A673 (cell line): ENCODE measurements at places on chromosomes 11 and 22. TPM values are rescaled to one million over a fixed set of nuclear protein-coding genes. Genes with fewer than 3 reads are reported as not detected.

DNA sequence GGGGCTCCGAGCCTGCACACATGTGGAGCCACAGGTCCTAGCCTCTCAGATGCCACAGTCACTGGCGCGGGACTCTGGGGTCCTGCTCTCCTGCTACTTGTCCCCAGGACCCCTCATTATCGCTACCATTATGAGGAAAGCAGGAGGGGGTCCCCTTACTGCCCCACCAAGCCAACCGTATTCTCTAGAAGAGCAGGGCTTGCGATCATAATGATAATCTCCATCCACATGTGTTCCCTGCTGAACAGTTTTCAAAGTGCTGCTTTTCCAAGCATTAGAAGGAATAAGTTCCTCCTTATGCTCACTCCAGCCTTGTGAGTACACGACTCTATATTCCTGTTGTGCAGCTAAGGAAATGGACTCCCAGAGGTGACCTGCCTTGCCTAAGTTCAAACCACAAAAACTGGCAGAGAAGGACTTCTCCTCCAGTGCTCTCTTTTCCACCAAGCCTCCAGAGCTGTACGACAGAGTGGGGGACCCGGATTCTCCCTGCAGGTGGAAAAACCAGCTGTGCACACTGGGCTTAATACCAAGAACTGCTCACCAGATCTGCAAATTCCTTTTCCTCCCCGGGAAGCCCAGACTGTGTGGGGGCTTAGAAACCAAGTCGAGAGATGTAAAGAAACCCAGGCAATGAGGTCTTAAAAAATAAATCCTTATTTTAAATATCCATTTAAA is 92.8 kb upstream of the DRD2 start:
- DNase-seq, result no peak

DNA sequence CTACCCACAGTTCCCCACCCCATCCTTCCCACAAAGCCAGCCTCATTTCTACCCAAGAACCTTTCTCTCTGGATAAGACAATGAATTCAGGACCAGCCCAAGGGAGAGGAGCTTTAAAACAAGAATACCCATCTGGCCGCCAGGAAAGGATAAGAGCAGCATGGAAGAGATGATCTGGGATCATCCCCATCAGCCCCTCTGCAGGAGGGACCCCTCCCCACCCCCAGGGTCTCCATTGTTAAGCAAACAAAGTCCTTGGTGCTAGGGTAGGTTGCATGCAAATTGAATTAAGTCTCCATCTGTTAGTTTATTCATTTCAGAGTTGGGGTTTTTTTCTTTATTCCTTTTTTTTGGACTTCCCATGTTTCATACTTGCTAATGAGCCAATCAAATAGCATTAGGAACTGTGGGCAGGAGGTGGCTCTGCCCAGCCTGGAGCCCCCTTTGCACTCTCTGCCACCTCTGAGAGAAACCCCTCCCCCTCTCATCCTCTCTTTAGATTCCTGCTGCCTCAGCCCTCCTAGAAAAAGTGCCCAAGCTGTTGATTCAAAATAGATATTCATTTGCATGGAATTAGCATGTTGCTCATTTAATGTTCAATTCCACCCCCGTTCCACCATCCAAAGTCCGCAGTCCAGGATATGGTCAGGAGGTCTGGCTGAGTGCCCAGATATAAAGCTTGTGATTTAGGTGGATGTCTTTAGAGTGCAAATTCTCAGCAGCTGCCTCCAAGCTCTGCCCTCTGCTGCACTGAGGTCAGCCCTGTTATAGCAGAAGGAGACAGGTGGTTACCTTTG is 138.5 kb upstream of the NCAM1 start:
- no peak for DNase-seq

DNA sequence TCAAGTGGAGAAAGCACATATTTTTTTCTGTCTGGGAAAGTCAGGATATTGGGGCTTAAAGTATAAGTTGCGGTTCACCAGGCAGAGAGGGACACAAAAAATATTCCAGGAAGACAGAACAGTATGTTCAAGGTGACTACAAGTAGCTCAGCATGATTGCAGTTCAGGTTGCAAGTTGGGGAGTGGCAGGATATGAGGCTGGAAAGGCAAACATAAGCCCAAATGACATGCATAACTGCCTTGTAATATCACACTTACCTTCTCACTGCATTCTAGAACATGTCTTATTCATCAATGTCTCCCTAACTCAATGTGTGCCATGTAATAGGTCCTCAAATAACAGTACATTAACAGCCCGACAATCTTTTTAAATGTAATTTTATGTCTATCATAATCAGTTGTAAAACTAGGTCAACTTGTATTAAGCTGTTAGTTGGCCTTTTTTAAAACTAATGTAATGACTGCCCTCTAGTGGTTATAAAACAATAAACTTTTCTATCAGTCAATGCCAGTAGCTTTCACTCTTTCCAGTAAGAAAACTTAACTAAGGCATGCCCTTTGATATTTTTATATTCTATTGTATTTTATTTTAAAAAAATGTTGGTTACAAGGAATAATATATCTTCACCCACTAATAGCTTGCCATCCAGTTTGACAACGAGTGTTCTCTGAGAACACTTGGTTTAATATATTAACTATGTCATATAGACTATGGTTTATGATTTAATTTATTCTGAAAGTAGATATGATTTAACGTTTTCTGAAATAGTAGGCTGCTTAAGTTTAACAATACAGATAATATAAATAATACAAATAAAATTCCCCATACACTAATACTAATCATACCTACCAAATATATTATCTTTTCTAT is 39.4 kb upstream of the CFAP300 start:
- peak; percentile 76 for DNase-seq

CCDC87 gene
- 0.90 and 1.1 TPM in 2 replicates for total RNA-seq

GRCh38 chr22:42651134-42651533 is 1.9 kb upstream of the CYB5R3 start:
- no peak for DNase-seq

STARD10 gene
- total RNA-seq, result 16.9 and 18.3 TPM in 2 replicates

GRCh38 chr11:13047884-13048283 is 38.8 kb downstream of the RASSF10 start:
- no peak for DNase-seq

OR51D1 gene
- not detected in 2 replicates for total RNA-seq

GRCh38 chr11:79536155-79536917 is 95.5 kb upstream of the TENM4 start:
- no peak for DNase-seq

- no peak for DNase-seq
These were observed 19.9 kb upstream of the EMSY start for GRCh38 chr11:76424891-76425290.

FUT4 gene
- total RNA-seq, result 6.8 and 7.7 TPM in 2 replicates

DNA sequence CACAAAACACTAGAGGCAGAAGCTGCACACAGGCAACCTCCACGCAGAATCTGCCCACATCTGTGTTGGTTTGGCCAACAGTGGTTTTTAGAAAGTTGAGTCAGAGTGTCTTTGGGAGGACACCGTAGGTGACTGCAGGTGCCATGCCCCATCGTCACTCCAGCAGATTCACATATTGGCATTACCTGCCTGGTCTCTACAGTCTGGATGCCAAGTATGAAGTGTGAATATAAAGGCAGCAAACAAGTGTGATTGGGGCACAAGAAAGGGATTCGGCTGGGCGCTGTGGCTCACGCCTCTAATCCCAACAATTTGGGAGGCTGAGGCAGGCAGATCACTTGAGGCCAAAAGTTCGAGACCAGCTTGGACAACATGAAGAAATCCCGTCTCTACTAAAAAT is 11.0 kb upstream of the FXYD2 start:
- no peak for DNase-seq

- no peak for DNase-seq
These were observed 716.6 kb upstream of the LUZP2 start for GRCh38 chr11:23780231-23780630.

SERPIND1 gene
- total RNA-seq, result 0.15 and 0.19 TPM in 2 replicates

GRCh38 chr11:109309153-109309552 is 112.8 kb upstream of the C11orf87 start:
- DNase-seq, result peak; percentile 53

DNA sequence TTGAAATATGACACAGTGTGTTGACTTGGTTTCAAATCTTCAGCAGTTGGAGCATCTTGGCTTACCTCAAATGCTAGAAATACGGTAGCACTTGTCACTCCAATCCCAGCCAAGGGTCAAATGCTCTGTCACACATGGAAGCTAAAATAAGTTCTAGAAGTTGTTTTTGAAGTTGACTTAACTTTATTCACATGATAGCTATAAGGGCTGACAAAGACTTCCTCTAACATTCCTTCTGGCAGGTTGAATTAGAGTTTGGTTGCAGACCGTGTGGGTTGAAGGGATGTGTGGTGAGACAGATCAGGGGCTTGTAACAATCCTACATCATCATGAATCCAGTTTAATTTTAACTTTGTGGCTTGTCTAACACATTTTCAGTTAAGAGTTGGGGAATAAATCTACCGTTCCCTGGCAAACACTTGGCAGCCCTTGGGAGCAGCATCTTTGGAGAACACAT is 4.6 kb downstream of the SLN start:
- DNase-seq, result no peak

ALX4 gene
- 135 TPM in 2 replicates for total RNA-seq

GRCh38 chr11:116454020-116454645 is 318.7 kb downstream of the BUD13 start:
- DNase-seq, result peak; percentile 70

BIRC3 gene
- total RNA-seq, result 2.5 and 2.8 TPM in 2 replicates

GRCh38 chr11:37364246-37364839 is 766.3 kb upstream of the RAG2 start:
- no peak for DNase-seq

PANX2 gene
- total RNA-seq, result 7.6 and 9.1 TPM in 2 replicates

GRCh38 chr11:31798057-31798553 is 13.0 kb downstream of the PAX6 start:
- no peak for DNase-seq

DNA sequence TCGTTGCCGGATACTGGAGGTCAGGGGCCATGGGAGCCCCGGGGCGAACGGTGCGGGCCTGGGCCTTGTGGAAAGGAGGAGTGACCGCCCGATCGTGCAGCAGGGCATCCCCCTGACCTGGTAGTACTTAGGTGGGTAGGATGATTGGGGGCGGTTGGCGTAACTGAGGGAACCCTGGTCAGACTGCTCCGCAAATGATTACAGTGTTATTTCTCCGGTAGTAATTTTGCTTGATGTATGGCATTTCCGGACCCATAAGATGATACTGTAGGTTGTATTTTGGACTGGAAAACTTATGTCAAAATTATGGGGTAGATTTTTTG is 762 bp downstream of the MTMR3 start:
- DNase-seq, result no peak

- no peak for DNase-seq
These were observed 36.8 kb upstream of the OR5P2 start for GRCh38 chr11:7833527-7833926.

DNA sequence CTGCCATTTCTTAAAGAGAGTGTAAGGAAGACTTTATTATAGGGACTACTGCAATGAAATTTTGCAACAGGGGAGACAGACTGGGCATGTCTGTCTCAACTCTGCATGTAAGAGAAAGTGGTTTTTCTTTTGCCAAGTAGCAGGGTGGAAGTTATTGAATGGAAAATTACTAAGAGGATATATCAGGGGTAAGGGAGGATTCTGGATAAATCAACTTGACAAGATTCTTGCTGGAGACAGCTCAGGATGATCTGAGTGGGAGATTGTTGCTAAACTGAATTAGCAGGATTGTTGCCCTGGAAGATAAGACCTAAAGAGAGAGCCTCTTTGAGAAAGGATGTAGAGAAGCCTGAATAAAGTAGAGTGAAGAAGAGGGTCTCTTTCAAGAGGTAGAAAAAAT is 145.8 kb downstream of the LUZP2 start:
- no peak for DNase-seq

DNA sequence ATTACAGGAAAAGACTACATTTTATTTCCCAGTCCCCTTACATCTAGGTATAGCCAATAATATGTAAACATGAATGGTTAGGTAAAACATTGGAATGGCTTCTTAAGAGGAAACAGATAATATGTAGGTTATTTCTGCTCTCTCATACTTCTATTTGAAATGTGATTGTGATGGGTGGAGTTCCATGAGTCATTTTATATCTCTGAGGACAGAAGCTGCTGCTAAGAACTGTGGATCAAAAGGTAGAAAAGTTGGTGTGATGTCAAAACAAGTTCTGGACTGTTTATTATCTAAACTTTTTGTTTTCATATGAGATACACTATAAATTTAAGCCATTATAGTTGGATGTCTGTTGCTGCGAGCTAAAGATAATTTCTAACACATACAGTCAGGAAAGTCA is 799.4 kb upstream of the TENM4 start:
- no peak for DNase-seq

OR52E8 gene
- not detected in 2 replicates for total RNA-seq

SEPTIN3 gene
- total RNA-seq, result 3.6 and 4.6 TPM in 2 replicates

DNA sequence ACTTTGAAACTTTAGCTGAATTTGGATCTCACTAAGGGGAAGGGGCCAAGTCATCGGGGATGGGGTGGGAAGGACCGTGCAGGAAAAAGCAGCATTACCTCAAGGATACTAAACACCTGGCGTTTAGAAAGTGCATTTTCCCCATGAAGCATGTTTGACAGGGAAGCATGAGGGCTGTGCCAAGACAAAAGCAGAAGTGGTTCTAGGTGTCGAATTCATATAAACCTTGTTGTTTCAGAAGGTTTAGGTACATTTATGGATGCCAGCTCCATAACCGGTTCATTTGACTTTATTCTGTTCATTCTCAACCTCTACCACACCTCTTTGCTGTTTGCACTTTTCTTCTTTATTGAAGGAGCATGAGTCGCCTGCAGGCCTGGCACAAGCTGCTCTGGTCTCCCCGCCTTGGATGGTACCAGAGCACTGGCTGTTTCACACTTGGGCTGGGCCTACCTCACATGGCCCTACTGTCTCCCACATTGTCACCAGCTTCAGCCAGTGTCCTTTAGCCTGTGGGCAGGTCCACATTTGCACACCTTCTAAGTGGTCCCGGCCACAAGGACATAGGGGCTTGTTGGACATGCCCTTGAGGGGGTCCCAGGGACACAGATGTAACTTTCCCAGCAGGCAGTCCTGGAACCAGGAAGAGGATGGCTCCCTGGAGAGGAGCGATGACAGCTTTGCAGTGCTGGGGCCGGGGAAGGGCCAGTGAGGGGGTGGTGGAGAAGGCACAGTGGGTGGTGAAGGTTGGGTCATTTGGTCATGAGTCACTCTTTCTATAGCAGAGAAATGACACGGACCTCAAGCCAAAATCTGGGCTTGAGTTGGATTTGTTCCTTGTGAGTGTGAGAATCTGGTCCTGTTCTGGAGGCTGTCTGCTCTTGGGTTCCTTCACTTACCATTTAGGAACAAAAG is 3.2 kb upstream of the ST14 start:
- DNase-seq, result no peak

OR51B2 gene
- total RNA-seq, result not detected in 2 replicates

GRCh38 chr11:27723687-27724086 is 23.4 kb upstream of the BDNF start:
- DNase-seq, result no peak

DNA sequence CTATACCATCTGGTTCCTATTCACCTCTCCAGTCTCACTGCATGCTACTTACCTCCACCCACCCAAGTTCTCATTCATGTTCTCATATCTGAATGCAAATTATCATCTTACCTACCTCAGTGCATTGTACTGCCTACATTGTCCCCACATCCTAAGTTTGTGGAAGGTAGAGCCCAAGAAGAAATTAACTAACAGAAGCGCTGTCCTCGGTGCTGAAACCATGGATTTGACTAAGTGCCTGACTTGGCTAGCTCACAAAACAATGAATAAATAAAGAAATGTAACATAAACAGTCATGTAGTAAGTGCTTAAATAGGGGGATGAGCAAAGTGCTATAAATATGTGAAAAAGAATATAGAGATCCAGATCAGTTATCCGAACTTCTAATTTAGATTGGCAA is 63.2 kb downstream of the GRIA4 start:
- peak; percentile 68 for DNase-seq

- DNase-seq, result no peak
These were observed 13.4 kb upstream of the API5 start for GRCh38 chr11:43298397-43298796.

TCF20 gene
- 69.3 and 77.8 TPM in 2 replicates for total RNA-seq

DNAJB7 gene
- not detected in 2 replicates for total RNA-seq

POU2AF2 gene
- total RNA-seq, result not detected in 2 replicates

SCGB1D2 gene
- total RNA-seq, result not detected in 2 replicates
